Glutamatergic neuron (in vitro differentiated cells): ENCODE measurements at places on chromosomes 11 and 22.

DNA sequence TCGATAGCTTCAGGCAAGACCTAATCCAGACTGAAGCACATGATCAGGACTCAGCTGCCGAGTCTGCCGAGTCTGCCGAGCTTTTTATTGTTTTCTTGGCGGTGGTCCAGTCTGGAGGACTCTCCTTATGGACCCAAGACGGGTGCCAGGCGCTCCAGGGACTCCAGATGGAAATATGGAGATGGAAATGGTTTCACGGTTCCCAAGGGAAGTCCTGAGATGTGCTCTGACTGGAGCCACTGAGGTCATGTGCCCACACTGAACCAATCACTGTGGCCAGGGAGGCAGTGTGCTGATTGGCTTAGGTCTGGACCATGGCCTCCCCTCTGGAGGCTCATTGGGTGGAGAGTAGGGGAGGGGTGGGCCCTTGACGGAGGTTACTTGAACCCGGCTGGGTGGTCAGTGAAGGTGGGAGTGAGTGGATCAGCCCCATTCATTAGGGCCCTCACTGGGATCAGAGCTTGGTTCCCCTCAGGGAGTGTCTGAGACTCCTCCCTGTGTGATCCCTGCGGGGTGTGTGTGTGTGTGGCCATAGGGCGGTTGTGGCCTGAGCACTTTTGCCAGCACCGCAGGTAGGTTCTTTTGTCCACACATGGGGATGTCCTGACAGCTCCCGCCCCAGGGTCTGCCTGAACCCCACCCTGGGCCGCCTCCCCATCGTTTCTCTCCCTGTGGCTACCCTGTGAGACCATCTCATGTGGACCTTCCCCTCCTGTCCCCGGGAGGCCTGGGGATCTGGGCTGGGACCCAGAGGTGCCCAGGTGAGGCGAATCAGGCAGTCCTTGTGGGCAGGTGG lies 14.0 kb downstream of the RPS6KA4 start:
- H3K36me3 ChIP-seq, result no peaks in the 10 kb centered on the region
- H3K4me3 ChIP-seq, result no peak overlapping the region
- no peaks in the 10 kb centered on the region for H3K4me1 ChIP-seq
- H3K27me3 ChIP-seq, result peaks cover 7% of the 10 kb centered on the region
- no peak overlapping the region for H3K27ac ChIP-seq

DNA sequence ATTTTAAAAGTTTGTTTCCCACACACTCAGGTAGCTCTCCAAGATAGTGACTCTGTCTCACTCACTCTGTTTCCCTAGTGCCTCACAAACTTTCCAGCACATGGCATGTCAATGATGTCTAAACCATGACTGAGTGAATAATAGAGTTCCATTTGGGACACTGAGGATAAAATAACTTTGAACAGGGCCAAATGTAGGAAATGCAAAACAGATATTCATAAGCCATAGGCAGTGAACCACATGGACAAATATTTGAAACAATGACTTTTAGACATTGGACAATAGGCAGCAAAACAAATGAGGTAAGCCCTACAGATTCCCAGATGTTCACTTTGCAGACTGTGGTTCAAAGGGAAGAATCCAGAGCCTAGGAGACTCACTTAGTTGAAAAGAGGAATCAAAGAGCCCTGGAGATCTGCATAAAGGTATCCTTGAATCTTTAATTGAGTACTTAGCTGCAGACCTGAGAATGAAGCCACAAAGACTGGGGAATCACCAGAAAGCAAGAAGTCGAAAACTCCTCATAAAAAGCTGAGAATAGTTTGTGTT lies 173.3 kb downstream of the FAM76B start:
- H3K36me3 ChIP-seq, result peaks cover 7% of the 10 kb centered on the region
- no peak overlapping the region for H3K4me3 ChIP-seq
- DNase-seq, result no peak
- H3K27ac ChIP-seq, result no peak overlapping the region

GRCh38 chr11:114226356-114226755 lies 69.8 kb upstream of the NNMT start:
- peaks cover 29% of the 10 kb centered on the region for H3K4me1 ChIP-seq
- DNase-seq, result no peak
- H3K4me3 ChIP-seq, result no peak overlapping the region
- H3K27ac ChIP-seq, result no peak overlapping the region

DNA sequence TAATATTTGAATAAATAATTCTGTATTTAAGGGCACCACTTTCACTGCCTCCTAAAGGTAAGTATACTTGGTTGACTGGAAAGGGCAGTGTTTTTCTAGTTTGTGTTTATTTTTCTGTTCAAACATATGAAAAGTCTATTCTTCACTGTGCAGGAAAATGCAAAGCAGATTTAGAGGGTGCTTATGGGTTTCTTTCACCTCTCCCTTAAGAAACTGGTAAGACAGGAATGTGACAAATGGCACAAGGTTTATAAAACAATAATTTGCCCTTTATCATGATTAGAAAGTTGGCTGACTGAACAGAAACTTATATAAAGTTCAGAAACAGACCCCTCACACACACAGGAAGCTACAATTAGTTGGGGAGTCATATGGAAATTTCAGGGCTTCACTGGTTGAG lies 60.6 kb downstream of the PLEKHA7 start:
- no peak overlapping the region for H3K27ac ChIP-seq
- no peak overlapping the region for H3K4me3 ChIP-seq
- DNase-seq, result no peak
- H3K27me3 ChIP-seq, result no peaks in the 10 kb centered on the region
